ENCODE measurements at places on chromosomes 4 and X. TPM values are rescaled to one million over a fixed set of nuclear protein-coding genes. Genes with fewer than 3 reads are reported as not detected.

PCDH18 gene
- 4.9 TPM for total RNA-seq

SORCS2 gene
- total RNA-seq, result 6.9 TPM

PRICKLE3 gene
- 10.3 TPM for total RNA-seq

VCX gene
- total RNA-seq, result not detected

CTAG1A gene
- not detected for total RNA-seq

TCP11X2 gene
- total RNA-seq, result not detected

MTNR1A gene
- not detected for total RNA-seq

TRIM75 gene
- not detected for total RNA-seq

CLIC2 gene
- total RNA-seq, result 13.4 TPM

RAB9B gene
- 38.0 TPM for total RNA-seq

AWAT2 gene
- not detected for total RNA-seq

LEF1 gene
- total RNA-seq, result 4.5 TPM

TCEAL2 gene
- 1.3 TPM for total RNA-seq

DNA sequence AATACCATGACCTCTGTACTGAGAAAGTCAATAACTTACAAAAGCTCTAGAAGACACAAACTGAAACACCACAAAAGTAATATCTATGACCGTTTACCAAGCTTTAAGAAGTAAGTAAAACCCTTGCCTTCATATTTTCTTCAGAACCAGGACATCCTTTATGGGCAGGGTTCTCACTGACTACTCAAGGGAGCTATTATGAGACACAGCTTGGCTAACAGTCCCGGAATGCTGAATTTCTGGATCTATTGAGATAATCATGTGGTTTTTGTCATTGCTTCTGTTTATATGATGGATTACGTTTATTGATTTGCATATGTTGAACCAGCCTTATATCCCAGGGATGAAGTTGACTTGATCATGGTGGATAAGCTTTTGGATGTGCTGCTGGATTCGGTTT is 19.9 kb upstream of the CDS1 start:
- DNase-seq, result no peak

DNA sequence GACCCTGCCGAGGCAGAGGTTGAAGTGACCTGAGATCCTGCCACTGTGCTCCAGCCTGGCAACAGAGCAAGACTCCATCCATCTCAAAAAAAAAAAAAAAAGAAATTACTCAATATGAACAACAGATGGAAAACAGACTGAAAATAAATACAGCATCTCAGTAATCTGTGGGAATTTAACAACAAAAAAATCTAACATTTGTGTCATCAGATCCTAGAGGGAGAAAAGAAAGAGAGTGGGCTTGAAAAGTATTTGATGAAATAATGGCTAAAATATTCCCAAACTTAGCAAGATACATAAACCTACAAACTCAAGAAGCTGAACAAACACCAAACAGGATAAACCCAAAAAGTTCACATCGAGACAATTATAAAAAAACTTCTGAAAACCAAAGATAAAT is 84.7 kb downstream of the CENPC start:
- DNase-seq, result no peak

DNA sequence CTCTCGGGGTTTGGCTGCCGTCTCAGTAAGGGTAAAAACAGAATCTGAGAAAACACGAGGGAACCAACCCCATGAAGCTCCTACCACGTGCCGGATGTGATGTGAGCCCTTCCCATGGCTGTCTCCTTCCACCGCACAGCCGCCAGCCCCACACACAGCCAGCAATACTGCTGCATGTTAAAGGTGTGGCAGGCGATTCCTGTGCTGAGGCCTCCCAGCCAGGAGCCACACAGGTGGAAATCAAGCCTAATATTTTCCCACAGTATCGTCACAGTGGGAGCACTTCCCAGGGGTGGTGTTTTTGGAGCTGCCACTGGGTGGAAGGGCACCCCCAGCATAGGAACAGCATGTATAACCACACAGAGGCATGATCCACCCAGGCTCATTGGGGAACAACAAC is 77.5 kb downstream of the SLC2A9 start:
- DNase-seq, result no peak

DNA sequence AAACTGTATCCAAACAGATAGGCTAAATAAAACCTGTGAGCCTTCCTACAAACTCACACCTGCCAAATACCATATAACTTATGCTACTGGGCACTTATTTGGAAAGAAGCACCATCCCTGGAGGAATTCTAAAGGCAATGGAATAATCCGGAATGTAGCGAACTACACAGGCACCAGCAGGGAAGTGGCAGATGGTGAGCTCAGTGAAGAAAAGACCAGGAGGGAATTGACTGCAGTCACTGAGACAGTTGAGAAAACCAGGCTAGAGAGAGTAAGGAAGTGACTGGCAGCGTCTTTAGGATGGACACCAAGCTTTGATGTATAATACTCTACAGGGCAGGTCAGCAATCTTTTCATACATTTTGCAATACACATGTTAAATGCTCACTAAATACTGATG is 16.3 kb downstream of the NDNF start:
- DNase-seq, result no peak

- no peak for DNase-seq
These were observed 136.5 kb downstream of the KDM6A start for GRCh38 chrX:45009371-45010000.

GRCh38 chr4:145785391-145786008 is 105.6 kb downstream of the C4orf51 start:
- DNase-seq, result no peak

GRCh38 chr4:15361529-15361928 is 66.3 kb upstream of the C1QTNF7 start:
- no peak for DNase-seq

GRCh38 chr4:123876671-123877101 is 480.1 kb downstream of the SPRY1 start:
- DNase-seq, result no peak

DNA sequence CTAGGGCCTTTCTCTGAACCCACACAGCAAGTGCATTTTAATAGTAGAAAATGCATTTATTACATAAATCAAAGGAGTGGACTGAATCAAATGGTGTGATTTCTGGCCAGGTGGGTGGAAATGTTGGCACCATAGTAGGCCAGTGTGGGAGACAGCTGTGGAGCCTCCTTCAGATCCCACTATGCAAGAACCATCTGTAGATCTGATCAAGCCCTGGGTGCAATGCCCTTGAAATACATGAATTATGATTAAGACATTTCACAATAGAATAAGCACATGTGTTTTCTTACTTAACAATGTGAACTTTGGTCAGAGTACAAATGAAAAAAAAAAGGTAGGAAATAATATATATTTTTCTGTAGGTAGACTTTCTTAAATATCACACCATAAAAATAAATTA is 204.3 kb downstream of the PCDH7 start:
- DNase-seq, result no peak

- DNase-seq, result no peak
These were observed 399.2 kb downstream of the NLGN4X start for GRCh38 chrX:5829469-5829868.

- no peak for DNase-seq
These were observed 15.1 kb upstream of the TAB3 start for GRCh38 chrX:30904186-30904585.

DNA sequence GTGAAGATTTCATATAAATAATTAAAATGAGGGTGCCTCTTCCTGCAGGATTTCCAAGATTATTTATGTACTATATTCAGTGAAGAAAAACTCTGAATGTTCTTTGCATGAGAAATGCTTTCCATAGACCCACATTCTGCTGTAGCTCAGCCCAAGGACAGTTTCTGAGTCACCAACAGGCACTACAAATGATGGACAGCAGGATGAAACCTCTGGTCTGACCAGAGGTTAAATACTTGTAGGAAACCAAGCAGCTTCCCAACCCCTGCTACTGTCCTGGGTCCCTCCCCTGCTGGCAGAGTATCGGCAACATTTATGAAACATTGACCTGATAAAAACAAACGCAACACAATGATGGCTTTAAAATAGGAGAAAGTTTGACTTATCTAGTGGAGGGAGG is 73.1 kb downstream of the CXXC4 start:
- no peak for DNase-seq

- DNase-seq, result no peak
These were observed 4.4 kb downstream of the LRCH2 start for GRCh38 chrX:115229337-115230003.

DNA sequence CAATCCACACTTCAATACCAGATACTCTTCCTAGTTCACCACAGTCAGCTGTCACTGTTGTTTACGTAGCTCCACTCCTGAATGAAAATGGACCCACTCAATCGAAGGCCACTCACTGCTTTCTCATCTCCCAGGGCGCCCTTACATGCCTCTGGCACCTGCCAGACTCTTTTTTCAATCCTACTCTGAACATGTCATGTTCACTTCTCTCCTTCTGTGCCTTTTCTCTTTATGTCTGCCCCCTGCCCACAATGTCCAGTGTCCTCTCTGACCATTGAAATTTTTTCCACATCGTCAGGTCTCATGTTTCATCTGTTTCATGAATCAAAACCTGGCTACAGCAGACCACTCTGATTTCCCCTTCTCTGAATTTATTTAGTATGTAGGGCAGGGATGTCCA is 1.3 kb upstream of the MGAT4D start:
- DNase-seq, result no peak

GRCh38 chr4:114136069-114136468 is 156.6 kb upstream of the ARSJ start:
- DNase-seq, result no peak

- DNase-seq, result no peak
These were observed 34.7 kb downstream of the CRMP1 start for GRCh38 chr4:5858020-5858769.

DNA sequence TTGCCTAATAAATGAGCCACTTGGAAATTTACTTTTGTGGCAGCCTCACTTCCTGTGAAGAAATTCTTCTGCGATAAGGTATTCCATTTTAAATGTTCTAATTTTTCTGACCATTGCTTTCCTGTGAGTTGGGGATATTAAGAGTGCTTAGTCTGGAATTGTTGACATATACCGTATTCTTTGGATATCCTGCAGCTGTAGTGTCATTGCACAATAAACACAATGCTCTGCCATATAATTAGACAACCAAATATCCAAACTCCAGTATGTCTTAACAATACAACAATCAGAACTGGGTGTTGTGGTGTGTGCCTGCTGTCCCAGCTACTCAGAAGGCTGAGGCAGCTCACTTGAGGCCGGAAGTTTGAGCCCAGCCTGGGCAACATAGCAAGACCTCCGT is 99.4 kb downstream of the LUZP4 start:
- DNase-seq, result no peak

- no peak for DNase-seq
These were observed 177.6 kb upstream of the SPRY1 start for GRCh38 chr4:123218981-123219380.

DNA sequence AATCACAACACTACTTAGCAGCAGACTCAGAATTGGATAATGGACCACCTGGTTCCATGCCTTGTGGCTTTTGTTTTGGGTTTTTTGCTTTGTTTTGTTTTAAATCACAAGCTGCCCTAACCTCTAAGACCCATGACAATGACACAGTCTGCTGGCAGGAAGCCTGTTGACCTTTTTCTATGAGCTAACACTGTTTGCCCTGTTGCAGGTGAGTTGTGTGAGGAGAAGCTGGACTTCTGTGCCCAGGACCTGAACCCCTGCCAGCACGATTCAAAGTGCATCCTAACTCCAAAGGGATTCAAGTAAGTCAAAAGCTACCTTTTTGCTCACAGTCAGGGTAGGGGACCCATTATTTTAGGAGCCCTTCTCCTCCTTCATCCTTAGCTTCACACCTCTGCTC is 110.8 kb upstream of the PACRGL start:
- no peak for DNase-seq

DNA sequence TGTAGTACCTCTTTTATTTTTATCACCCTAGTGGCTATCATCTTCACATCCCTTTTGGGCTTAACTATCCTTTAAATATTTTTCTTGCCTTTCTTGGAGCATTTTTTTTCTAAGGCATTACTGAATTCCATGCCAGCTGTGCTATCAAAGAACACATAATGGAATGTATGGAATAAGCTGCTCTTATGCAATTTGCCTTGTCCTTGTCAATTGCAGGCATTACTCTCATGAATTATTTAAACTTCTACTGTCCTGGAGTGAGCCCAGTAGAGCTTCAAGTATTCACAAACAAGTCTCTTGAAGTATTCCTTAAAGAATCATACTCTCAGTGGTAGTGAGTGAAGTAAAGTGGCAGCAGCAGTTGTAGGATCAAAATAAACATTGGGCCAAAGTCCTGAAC is 144.6 kb upstream of the IGFBP7 start:
- no peak for DNase-seq

- no peak for DNase-seq
These were observed 731 bp downstream of the BRWD3 start for GRCh38 chrX:80808881-80809411.

- no peak for DNase-seq
These were observed 226.1 kb downstream of the SHOX start for GRCh38 chrX:856566-857290.

Data from cardiac septum (tissue), 1 donor.